ENCODE measurements at places on chromosomes 2 and 18.

DNA sequence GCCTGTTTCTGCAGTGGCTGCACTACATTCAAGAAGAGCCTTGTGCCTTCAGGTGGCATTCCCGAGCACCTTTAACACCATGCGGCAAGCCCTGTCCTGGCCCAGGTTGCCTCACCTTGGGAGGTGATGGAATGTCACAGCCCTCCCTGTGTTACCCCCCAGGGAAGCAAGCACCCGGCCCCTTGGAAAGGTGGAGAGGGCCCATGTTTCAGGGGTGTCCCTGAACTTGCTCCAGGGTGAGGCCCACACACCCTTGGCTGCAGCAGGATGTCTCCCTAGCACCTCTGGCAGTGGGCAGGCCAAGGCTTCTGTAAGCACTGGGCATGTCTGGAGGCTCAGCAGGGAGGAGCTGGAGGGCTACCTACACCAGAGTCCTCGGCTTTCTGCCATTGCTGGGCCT, 29.3 kb upstream of the ACAA2 start:
- H3K4me1 ChIP-seq = no peaks in the 10 kb centered on the region
- no peaks in the 10 kb centered on the region for H3K36me3 ChIP-seq
- H3K27me3 ChIP-seq = no peaks in the 10 kb centered on the region
- no peak overlapping the region for H3K27ac ChIP-seq
- no peak for DNase-seq

GRCh38 chr18:2846636-2847316, at the start of gene EMILIN2:
TSS of gene EMILIN2 (plus strand) at chr18:2847006. CDS start at chr18:2847189, 183 bp downstream.
- H3K27me3 ChIP-seq = no peaks in the 10 kb centered on the region
- peak within 1 kb of the TSS; percentile 71 for H3K4me3 ChIP-seq
- H3K36me3 ChIP-seq = no peaks in the 10 kb centered on the region
- H3K27ac ChIP-seq = peak within 1 kb of the TSS; percentile 94
- peak; percentile 78 for DNase-seq

GRCh38 chr2:154097833-154098398, 226.2 kb downstream of the GALNT13 start:
- H3K36me3 ChIP-seq = no peaks in the 10 kb centered on the region
- H3K27ac ChIP-seq = no peak overlapping the region
- DNase-seq = no peak
- no peaks in the 10 kb centered on the region for H3K4me1 ChIP-seq

- no peak overlapping the region for H3K4me3 ChIP-seq
- no peaks in the 10 kb centered on the region for H3K36me3 ChIP-seq
- H3K27me3 ChIP-seq = peaks cover 55% of the 10 kb centered on the region
- no peaks in the 10 kb centered on the region for H3K4me1 ChIP-seq
- no peak for DNase-seq
- no peak overlapping the region for H3K27ac ChIP-seq
Observed at GRCh38 chr2:202014318-202014717, 19.3 kb upstream of the FZD7 start.

- H3K4me1 ChIP-seq = no peaks in the 10 kb centered on the region
- H3K27ac ChIP-seq = no peak overlapping the region
- H3K27me3 ChIP-seq = no peaks in the 10 kb centered on the region
- H3K4me3 ChIP-seq = no peak overlapping the region
- DNase-seq = no peak
Observed at GRCh38 chr2:50650403-50650810, 381.5 kb downstream of the NRXN1 start.

- peak overlapping the region; percentile 53 for H3K27ac ChIP-seq
- DNase-seq = no peak
- H3K36me3 ChIP-seq = no peaks in the 10 kb centered on the region
- peaks cover 29% of the 10 kb centered on the region for H3K4me1 ChIP-seq
- no peaks in the 10 kb centered on the region for H3K27me3 ChIP-seq
Observed at GRCh38 chr2:72543497-72544216, 282.2 kb downstream of the EXOC6B start.

DNA sequence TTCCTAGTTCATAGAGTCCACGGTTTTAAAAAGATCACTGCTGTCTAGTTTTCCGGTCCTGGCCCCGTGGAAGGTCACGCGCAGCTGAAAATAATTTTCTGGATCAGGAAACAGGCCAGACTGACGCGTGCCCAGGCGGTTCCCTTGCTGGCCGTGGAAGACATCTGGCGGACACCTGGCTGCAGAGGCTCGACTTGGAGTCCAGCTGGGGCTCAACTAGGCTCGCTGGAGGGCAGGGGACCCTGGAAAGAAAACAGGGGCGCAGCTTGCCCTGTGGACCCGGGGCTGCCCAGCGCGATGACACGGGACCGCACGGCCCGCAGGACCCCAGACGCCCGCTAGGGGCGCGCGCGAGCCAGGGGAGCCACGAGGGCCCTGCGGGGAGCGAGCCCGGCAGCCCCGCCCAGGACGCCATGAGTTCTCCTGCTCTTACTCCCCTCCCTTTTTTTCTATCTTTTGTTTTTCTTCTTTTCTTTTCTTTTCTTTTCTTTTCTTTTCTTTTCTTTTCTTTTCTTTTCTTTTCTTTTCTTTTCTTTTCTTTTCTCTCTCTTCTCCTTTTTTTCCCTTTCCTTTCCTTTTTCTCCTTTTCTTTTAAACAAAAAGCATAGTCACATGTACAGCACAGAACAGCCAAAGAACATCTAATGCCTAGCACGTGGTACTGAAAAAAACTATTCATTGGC, 43.2 kb upstream of the UBE2F start:
- H3K27me3 ChIP-seq = peaks cover 8% of the 10 kb centered on the region
- DNase-seq = peak; percentile 81
- H3K27ac ChIP-seq = no peak overlapping the region
- no peak overlapping the region for H3K4me3 ChIP-seq
- no peaks in the 10 kb centered on the region for H3K36me3 ChIP-seq
- no peaks in the 10 kb centered on the region for H3K4me1 ChIP-seq

DNA sequence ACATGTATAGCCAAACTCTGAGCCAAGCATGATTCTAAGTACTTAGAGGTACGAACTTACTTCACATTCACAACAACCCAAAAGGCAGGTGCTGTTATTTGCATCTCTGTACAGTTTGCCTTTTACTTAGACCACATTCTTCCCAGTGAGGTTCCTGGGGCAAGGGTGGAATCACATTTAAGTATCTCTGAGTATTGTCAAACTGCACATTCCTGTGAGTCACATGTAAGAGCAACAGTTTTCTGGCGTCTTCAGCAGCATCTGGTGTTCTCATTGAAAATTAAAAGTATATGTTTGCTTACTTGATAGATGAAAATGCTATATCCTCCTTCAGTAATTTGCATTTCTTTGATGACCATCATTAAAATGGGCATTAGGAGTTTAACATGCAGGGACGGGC, 119.1 kb downstream of the UXS1 start:
- DNase-seq = no peak
- no peaks in the 10 kb centered on the region for H3K27me3 ChIP-seq
- H3K4me1 ChIP-seq = peaks cover 10% of the 10 kb centered on the region

Measured in cardiac muscle cell (in vitro differentiated cells and primary cell).